Stimulated activated CD4-positive, alpha-beta T cell treated with anti-CD3 and anti-CD28 coated beads, Interleukin-2, amount 100 ng/mL, for 48 hours (primary cell): ENCODE measurements at places on chromosomes 3 and 15.

DNA sequence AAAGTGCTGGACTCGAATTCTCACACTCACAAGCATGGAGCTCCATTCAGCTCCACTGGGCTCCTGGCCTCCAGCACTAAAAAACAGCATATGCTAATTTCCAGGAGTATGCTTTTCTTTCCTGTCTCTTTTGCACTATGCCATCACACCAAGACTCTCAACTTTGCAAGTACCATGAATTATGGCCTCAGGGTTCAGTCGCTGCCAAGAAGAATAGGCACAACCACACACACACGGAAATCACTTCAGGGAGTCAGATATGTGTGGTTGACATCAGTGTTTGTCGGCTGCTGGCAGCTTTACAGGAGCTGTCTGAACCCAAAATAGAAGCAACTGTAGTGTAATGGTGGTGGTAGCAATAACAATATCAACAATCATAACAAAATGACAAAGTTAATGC, 305.0 kb upstream of the SLCO3A1 start:
- DNase-seq = no peak

- DNase-seq = no peak
Observed at GRCh38 chr3:168546707-168547106, 451.0 kb upstream of the GOLIM4 start.

- DNase-seq = no peak
Observed at GRCh38 chr15:33330931-33331330, 20.2 kb downstream of the RYR3 start.

DNA sequence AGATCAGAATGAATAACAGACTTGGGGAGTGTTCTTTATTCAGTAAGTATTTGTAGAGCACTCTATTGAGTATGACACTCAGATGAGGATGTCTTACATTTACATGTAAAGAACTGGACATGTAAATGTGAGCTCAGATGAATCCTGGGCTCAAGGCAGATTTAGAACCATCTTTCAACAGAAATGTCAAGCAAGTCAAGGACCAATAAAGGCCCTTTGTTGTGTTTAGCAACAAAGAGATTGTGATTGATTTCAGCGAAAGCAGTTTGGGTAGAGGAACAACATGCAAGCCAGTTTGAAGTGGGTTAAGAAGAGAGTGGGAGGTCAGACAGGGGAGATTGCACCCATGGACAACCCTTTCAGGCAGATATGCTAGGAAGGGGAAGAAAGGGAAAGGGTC, 194.2 kb upstream of the DNAJC19 start:
- DNase-seq = no peak

DNA sequence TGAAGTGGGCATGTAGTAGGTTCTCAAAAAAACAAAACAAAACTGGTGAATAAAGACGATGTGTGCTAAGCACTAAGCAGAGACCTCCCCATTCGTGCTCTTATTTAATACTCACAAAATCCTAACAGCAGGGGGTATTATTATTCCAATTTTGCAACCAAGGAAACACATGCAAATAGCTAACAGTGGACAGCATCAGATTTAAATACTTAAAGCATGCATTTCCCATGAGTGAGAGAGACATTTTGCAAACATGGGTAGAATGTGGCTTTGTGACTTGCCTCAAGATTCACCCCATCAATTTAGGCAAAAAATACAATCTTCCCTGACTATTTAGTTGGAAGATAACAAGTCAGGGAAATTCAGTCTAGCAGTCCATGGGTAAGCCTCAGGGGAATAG, 946.2 kb upstream of the CFAP20DC start:
- DNase-seq = no peak

DNA sequence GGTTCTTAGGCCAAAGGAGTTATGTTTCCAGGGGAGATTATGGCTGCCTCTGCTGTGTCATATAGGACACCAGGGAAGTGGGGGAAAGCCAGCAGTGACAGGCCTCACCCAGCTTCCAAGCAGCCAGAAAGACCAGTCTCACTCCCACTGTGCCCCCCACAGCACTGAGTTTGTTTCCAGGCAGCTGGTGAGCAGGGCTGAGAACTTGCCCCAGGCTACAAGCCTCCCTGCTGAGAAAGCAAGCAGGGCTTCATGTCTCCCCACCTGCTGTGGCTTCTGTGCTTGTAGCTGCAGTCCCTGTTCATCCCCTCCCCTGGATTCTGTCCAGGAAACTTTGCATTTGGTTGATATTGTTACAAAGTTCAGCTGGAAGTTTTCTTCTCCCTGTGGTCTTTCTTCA, 376.3 kb downstream of the PDCD6IP start:
- no peak for DNase-seq

DNA sequence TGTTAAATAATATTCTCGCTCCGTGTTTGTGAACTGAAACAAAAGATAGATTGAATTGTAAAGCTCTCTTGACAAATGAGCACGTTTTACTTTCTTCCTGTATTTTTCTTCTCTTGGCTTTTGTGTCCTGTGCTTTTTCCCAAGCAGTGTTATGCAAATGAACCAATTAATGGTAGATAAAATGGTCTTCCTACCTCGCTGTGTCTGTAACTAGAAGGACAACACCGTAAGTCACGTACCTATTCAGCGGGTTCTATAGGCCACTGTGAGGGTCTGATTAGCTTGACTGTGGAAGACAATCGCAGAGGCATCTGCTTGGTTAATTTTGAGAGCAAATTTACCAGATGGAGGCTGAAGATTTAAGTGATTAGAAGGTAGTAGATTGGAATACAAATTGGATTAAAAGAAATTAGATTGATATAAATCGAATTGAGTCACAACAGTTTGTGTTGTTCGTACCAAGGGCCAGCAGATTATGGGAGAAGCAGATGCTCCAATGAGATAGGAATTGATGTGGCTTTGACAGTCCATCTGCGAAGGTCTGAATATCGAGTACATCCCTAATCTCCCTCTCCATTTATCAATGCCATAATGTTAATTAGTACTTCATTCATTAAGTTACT, 40.2 kb downstream of the ROBO2 start:
- DNase-seq = no peak

DNA sequence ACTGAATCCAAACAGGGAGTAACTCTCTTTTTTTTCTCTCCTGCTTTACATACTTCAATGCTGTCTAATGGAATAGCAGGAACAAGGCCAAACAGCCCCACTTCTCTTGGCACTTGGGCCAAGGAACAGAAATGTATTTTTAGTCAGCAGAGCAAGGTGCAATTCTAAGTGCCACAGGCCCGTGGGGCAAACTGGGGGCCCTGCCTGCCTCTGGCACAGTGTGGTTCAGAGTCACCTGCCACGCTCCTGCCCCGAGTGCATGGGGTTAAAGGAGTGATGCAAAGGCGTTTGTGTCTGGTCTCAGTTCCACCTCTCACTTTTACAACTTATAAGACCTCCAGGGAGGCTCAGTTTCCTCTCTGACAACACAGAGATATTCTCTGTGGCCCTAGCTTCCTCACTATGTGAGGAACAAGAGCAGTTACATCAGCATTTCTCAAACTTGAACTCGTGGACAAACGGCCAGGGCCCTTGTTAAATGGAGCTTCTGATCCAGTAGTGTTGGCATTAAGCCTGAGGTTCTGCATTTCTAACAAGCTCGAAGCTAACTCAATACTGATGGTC, 51.3 kb downstream of the LRIG1 start:
- no peak for DNase-seq

DNA sequence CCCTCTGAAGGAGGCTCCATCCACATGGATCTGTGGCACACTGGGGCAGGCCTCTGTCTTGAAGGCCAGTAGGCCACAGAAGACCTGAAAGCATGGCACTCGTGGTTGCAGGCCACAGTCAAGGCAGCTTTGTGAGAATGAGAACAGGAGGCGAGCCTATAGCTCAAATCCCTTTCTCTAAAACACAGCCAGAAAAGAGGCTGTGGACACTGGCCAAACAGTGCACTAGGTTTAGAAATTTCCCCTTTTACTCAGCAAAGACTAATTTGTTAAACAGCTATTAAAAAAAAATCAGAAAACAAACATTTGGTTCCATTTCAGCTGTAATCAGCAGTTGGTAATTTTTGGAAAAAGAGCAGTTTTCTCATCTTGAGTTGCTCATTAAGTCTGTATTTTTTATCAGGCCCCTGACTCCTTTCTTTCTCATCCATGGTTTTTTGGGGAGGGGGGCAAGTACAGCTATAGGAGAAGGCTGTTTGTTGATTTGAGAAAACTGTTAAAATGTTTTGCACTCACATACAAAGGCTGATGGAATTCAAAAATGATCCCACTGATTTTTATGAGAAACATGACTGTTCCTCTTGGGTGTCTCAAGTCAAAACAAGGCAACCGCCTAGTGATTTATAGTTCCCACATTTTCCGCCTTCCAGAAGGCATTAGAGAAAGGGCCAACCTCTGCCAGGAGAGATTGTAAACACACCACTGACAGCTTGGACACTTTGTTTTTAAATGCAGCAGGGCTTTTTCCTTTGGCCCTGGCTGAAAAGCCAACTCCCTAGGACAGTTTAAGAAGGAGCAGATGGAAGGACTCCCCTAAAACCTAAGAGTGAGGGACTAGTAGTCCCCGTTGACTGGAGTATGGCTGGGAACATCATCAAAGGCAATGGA, 28.1 kb downstream of the PARP16 start:
- no peak for DNase-seq

GRCh38 chr3:46481636-46482035, 16.1 kb upstream of the RTP3 start:
- no peak for DNase-seq

- DNase-seq = no peak
Observed at GRCh38 chr3:130671545-130672312, 74.9 kb downstream of the PIK3R4 start.

DNA sequence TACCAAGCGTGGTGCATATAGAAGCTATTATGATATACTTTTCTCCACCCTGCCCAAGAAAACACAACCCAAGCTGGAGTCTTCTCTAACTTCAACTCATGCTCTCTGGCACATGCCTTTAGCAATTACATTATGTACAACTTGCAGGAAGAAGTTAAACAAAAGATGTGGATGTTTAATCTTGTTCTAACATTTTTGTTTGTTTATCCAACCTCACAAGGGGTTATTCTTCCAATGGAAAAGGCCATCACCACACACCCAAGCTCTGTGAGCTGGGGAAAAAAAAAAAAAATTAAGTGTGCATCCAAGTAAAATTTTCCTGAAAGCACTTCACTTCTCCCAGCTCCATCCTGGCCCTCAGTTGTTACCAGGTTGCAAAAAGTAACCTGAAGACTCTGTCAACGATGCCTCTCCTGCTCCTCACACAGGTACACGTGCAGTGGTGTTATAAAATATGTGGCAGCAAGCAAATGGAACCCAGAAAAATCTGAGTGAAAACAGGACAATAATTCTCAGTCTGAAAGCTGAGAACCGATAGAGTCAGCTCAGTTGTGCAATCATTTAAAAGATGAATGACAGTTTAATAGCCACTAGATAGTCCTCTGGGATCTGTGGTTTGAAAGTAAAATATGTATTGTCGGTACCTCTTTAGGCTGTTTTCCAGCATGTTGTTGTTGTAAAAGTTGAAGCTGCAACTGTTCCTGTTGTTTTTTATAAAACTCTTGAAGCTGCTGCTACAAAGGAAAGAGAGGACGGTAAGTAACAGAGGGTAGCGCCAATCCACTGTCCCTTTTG, 531.4 kb downstream of the FOXP1 start:
- no peak for DNase-seq

GRCh38 chr15:99104788-99105513, at the start of gene SYNM:
Gene SYNM (plus strand): TSS chr15:99105080. CDS start chr15:99105200, 120 bp downstream.
- peak; percentile 51 for DNase-seq

DNA sequence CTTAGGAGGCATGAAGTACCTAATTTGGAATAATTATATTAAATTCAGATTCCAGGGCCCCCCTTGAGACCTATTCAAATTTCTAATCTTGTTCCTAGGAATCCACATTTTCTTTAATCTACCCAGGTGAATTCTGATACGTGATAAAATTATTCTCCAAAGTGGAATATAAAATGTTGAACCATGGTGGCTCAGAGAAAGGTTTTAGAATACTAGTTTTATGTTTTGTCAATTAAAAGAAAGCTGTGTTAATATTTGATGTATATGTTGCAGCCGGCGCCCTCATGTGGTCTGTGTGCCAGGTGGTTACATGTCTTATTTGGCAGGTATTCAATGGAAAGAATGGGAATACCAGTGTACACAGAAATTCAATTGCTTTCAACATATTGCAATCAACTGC, 321.8 kb downstream of the FEZF2 start:
- DNase-seq = no peak

DNA sequence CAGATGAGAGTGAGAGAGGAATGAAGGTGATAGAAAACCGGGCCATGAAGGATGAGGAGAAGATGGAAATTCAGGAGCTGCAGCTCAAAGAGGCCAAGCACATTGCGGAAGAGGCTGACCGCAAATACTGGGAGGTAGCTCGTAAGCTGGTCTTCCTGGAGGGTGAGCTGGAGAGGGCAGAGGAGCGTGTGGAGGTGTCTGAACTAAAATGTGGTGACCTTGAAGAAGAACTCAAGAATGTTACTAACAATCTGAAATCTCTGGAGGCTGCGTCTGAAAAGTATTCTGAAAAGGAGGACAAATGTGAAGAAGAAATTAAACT, 88.9 kb downstream of the EOMES start:
- DNase-seq = no peak

DNA sequence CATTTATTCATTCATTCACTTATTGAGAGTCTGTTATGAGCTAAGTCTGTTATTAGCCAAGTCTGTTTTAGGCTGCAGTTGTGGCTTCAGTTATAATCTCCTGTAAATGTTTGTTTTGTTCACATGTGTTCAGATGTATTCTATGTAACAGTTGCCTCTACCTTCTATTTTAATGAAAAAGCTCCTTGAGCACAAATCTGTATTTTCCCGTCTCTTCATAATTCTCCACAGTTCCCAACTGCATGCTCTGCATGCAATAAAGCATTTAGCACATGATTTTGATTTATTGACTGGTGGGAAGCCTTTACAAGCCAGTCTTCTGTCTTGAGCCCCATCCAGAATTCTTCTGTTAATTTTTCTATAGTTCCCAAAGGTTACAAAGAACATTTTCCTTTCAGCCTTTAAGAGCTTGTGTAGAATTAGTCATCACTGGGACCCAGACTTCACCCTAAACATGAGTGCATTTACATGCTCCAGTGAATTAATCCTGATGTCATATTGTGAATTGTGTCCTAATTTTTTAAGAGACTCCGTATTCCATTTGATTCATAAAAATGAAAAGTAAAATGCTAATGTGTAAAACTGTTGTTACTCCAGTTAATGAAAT, 122.3 kb upstream of the NR2E3 start:
- no peak for DNase-seq

GRCh38 chr15:63340353-63340752, 41.3 kb downstream of the CA12 start:
- DNase-seq = no peak

DNA sequence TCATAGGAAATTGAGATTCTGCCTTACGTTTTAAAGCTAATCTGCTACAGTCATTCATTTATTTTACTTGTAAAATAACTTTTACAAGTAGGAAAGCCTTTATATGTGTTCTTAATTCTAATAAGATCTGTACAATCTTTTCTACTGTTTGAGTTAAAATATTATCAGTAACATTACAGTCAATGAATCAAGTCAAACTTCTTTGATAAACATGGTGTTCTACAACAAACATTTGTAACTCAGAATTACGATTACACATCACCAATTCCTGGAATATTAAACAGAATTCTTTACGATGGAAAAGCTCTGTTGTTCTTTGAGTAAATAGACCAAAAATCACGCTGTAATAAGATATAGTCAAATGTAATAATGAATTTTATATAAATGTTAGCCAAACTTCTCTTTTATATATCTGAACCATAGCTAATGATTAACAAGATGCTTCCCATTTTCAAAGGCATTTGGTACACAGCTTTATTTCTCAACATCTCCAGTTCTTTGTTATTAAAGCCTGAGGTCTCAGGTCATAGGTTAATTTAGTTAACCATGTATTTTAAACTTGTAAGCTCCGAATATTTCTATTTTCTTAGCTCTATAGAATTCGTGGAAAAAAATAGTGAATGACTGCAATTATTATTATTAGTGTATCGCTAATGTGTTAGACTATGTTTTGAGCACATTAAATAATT, 232.4 kb downstream of the NAALADL2 start:
- no peak for DNase-seq
